ENCODE measurements at places on chromosomes 7 and 10. TPM values are rescaled to one million over a fixed set of nuclear protein-coding genes. Genes with fewer than 3 reads are reported as not detected.

Gene TNPO3
- total RNA-seq = 29.4 TPM

DNA sequence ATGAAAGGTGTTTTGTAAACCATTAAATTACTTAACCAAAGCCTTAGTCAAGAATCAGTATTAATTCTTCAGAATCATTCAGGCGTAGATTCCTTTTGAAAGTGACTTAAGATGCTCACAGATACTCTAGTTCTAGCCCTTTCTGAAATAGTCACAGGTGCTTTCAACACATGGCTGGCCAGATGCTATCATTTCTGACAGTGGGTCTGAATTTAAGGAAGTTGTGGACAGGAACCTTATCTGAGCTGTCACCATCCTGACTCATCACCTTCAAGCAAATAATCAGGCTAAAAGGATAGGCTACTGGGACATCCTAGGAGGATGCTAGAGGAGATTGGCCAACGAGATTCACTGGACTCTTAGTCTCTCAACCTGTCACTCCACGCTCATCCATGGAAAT lies 501.5 kb downstream of the LRMDA start:
- H3K27ac ChIP-seq = no peak overlapping the region
- H3K4me1 ChIP-seq = no peaks in the 10 kb centered on the region
- no peaks in the 10 kb centered on the region for H3K36me3 ChIP-seq

DNA sequence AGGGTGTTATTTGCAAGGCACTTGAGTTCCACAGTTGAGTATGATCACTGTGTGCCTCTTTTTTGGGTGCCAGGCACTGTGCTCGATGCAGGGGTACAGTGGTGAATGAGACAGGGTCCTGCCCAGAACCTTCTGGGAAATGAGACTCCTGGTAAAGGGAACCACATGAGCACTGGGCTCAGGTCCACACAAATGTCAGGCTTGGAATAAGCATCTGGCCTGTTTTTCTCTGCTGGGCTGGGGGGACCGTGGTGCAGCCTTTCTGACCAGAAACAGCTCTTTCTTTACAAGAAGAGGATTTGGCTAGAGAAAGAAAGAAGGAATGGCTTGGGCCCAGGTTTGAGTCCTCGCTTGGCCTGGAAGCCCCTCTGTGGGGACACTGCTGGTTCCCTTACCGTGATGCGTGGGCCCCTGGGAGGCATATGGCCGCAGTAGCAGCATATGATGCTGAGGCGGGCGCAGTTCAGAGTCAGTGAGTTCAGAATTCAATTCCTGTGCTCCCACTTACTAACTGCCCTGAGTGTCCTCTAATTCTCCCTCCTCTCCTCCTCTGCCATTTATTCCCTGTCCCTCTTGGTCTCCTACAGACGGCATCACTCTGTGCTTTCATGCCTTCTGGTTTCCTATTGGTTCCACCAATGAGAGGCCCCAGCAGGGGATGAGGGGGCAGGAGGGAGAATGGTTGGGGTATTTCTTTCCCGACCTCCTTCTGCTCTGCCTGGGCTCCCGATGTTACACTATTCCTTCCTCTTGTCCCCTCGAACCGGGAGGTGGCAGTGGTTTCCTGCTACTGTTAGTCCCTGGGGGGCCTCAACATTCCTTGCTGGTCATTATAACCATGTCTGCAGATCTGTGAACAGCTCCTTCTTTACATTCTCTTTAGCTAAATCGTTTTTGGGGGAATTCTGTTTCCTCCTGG lies 9.6 kb upstream of the KCP start:
- H3K27ac ChIP-seq = no peak overlapping the region
- H3K27me3 ChIP-seq = peaks cover 57% of the 10 kb centered on the region
- no peak for DNase-seq
- H3K4me3 ChIP-seq = no peak overlapping the region
- peaks cover 10% of the 10 kb centered on the region for H3K4me1 ChIP-seq

DNA sequence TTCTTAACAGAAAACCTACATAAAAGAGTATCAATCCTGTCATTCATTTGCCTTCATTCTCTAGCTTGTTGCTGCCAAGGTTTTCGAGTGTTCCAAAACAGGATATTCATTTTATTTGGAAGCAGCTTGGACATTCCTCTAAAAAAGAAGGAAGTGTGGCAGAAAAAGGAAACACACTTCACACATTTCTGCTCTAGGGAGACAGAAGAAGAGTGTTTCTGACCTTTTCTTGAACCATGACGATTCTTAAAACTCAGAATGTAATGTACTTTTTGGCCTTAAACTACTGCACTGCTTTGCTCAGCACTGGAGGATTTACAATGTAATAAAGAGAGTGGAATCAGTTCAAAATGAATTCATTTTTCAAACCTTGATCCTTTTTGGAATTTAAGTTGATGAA lies 81.3 kb downstream of the SEMA3A start:
- no peaks in the 10 kb centered on the region for H3K27me3 ChIP-seq
- no peak for DNase-seq
- no peak overlapping the region for H3K4me3 ChIP-seq
- no peaks in the 10 kb centered on the region for H3K36me3 ChIP-seq
- peaks cover 32% of the 10 kb centered on the region for H3K4me1 ChIP-seq

Gene TFR2
- total RNA-seq = not detected

DNA sequence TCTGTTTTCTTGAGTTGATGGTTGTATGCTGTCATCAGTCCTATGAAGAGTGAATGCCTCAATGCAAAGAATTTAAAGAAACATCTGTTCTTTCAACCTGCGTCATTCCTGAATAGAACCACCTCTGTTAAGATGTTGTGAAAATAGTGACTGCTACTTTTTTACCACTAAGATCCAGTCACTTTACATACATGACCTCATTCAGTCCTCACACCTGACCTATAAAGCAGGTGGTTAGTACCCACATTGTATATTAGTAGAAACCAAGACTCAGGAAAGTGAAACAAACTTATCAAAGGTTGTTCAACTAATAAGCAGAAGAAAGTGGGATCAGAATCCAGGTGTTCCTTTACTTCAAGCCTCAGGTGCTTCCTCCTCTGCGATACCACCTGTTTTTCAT lies 64.8 kb downstream of the ITGB8 start:
- peaks cover 3% of the 10 kb centered on the region for H3K36me3 ChIP-seq
- no peaks in the 10 kb centered on the region for H3K4me1 ChIP-seq
- DNase-seq = no peak
- no peak overlapping the region for H3K4me3 ChIP-seq

- peak overlapping the region; percentile 29 for H3K27ac ChIP-seq
- no peak for DNase-seq
- H3K4me3 ChIP-seq = no peak overlapping the region
- H3K4me1 ChIP-seq = peaks cover 26% of the 10 kb centered on the region
These were observed 85.0 kb downstream of the SGMS1 start for GRCh38 chr10:50538555-50539398.

- no peak overlapping the region for H3K27ac ChIP-seq
- H3K4me3 ChIP-seq = no peak overlapping the region
- no peaks in the 10 kb centered on the region for H3K27me3 ChIP-seq
- peaks cover 57% of the 10 kb centered on the region for H3K4me1 ChIP-seq
- peaks cover 14% of the 10 kb centered on the region for H3K36me3 ChIP-seq
These were observed 5.9 kb downstream of the PGAM2 start for GRCh38 chr7:44059219-44060090.

Gene PLCE1
- 14.5 TPM for total RNA-seq

Gene OR6V1
- total RNA-seq = not detected

All from heart right ventricle (tissue), 16 donors.